Coronary artery (tissue), 2 donors: ENCODE measurements at places on chromosomes 1 and 21.

GRCh38 chr1:51019811-51020210 is 49.8 kb downstream of the CDKN2C start:
- DNase-seq: no peak

DNA sequence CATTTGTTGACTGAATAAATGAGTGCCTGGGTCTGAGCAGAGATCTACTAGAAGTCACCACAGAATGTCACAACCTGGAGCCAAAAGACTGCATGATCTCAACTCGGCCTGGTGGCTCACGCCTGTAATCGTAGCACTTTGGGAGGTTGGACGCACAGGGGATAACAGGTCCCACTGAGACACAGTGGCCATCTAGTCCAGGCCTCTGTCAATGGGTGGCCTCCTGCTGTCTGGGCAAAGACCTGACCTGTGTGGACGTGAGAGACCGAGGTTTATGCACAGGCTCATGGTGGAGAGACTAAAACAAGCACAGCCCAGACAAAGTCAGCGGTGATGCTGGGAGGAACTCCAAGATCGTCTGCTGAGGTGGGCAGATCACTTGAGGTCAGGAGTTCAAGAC is 103.0 kb upstream of the BACE2 start:
- DNase-seq: no peak

GRCh38 chr1:232101231-232101630 is 474.6 kb downstream of the DISC1 start:
- no peak for DNase-seq

- DNase-seq: no peak
These were observed 168.7 kb downstream of the CAMTA1 start for GRCh38 chr1:6953907-6954364.

DNA sequence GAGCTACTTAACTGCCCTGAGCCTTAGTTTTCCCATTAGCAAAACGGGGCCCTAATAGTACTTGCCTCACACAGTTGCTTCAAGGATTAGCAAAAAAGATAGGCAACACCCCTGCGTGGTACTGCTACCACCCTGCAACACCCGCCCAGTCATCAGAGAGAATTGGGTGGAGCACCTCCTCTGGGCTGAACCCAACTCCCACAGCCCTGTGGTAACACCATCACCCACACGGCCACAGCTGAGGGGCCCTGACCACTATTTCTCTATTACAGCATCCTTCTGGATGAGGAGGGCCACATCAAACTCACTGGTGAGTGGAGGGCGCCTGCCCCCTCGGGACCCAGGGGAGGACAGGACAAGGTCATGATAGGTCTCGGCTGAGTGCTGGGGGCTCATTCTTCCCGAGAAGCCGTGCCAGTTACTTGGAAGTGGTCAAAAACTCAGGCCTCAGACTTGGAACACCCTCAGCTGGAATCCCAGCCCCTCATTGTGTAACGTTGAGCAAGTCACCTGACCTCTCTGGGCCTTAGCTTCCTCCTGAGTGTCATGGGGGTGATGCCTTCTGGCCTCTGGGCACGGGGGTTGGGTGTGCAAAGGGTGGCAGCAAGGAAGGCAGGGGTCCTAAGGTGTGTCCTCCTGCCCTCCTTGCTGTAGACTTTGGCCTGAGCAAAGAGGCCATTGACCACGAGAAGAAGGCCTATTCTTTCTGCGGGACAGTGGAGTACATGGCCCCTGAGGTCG is 24.6 kb downstream of the RPS6KA1 start:
- DNase-seq: no peak

DNA sequence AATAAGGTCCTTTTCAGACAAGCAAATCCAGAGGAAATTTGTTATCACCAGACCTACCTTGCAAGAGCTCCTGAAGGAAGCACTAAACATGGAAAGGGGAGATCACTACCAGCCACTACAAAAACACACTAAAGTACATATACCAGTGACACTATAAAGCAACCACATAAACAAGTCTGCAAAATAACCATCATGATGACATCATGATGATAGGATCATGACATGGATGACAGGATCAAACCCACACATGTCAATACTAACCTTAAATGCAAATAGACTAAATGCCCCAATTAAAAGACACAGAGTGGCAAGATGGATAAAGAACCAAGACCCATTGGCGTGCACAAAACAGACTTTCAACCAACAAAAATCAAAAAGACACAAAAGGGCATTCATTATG is 688.8 kb upstream of the NR5A2 start:
- DNase-seq: no peak

- DNase-seq: no peak
These were observed 652.9 kb upstream of the USP24 start for GRCh38 chr1:55868026-55868425.

DNA sequence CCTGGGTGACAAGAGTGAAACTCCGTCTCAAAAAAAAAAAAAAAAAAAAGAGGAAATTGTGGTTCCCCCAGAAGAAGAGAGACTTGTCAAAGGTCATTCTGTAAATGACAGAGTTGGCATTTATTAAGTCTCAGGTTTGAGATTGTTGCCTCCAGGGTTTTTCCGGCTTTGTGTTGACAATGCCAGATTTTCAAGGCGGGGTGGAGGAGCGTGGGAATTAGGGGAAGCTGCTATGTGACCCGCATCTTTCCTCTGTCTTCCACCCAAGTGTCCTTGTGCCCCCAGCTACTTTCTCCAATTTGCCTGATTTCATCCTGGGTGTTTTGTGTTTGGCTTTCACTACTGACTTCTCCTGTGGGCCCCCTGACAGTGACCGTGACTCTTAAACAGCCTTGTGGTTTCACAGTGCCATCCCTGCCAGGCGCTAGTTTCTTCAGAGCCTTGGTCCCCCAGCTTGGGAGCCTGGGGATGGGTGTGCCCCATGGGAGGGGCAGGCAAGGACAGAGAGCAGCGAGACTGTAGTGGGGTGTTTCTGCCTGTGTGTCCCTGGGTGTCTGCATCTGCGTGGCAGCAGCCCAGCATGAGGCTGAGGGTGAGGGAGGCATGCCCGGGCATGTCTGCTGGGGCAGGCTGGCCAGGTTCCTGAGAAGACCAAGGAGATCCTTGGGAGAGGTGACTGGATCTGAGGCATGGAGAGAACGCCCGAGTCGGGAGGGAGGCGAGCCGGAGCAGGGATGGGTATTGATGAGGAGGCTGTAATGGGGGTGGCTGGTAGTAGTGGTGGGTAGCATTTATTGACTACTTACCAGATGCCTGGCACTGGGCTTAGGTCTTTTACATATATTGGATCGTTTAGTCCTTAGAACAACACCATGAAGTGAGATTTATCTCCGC is 46.3 kb downstream of the IER5 start:
- DNase-seq: no peak

DNA sequence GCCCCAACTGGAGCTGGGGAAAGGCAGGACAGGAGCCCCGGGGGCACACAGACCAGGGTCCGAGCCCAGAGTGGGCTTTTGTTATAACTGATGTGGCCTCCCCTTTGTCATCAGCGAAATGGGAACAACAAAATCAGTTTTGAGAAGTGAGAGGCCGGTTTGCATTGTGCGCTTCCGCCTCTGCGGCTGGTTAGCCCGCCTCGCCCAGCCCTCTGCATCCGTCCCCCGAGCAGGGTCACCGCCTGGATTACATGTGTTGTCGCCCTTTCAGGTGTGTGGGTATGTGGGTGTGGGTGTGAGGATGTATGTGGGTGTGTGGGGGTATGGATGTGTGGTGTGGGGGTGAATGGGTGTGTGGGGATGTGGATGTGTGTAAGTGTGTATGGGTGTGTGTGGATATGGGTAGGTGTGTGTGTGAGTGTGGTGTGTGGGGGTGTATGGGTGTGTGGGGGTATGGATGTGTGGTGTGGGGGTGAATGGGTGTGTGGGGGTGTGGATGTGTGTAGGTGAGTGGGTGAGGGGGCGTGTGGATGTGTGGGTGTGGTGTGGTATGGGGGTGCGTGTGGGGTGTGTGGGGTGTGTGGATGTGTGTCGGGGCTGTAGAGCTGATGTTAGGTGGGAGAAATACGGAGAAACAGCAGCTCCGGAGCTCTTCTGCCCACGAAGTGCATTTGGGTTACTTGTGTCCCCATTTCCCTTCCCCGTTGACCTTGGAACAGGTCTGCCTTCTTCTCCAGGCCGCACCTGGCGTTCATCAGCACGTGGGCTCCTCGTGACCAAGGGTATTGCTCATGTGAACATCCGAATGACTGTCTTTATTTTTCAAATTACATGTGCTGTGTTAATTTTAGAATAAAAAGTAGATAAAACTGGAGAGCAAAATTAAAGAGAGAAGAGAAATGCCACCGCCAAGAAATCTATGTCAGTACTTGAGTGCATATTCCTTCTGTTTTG is 67.6 kb downstream of the FHAD1 start:
- no peak for DNase-seq

GRCh38 chr1:30478799-30479563 is 244.4 kb downstream of the MATN1 start:
- DNase-seq: no peak

DNA sequence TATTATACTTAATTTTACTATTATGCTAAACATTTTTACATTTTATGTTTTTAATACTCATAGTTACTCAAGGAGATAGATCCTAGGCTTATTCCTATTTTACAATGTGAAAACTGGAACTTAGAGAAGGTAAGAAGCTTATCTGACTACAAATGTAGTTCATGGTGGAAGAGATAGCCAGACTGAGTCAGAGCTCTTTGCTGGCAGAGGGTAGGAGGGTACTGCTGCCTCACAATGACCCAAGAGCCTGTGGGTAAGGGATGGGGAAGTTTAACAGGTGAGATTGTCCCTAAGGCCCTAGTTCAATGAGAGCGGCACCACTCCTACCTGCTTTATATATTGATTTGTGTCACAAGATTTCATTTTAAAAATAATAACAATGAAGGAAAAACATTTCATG is 34.1 kb upstream of the NEK7 start:
- no peak for DNase-seq

GRCh38 chr21:27426196-27426595 is 459.3 kb upstream of the ADAMTS5 start:
- no peak for DNase-seq

GRCh38 chr21:17726047-17726829 is 92.9 kb downstream of the C21orf91 start:
- no peak for DNase-seq

DNA sequence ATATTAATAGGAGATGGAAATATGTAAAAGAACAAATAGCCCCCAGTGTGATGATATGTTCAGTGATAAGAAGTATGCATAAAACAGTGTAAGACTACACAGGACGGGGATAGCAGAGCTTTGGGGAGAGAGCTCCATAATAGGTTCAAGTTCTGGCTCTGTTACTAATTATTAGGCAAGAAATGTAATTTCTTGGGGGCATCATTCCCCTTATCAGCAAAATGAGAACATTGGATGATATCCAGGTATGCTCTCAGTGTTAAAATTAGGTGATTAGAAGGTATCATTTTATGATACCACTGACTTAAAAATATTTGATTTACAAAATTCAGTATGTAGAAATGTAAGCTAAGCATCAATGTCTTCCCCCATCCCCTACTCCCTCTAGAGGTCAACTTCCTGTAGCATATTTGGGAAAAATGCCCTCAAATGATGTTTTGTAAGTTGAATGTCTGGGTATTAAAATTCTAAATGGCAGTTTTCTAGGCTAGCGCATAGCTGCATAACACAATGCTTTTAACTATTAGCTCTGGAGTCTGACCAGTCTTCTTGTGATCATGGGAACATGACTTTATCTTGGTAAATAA is 585.7 kb upstream of the CAMK1G start:
- no peak for DNase-seq

GRCh38 chr1:153483776-153484175 is 23.3 kb upstream of the S100A7 start:
- DNase-seq: no peak

DNA sequence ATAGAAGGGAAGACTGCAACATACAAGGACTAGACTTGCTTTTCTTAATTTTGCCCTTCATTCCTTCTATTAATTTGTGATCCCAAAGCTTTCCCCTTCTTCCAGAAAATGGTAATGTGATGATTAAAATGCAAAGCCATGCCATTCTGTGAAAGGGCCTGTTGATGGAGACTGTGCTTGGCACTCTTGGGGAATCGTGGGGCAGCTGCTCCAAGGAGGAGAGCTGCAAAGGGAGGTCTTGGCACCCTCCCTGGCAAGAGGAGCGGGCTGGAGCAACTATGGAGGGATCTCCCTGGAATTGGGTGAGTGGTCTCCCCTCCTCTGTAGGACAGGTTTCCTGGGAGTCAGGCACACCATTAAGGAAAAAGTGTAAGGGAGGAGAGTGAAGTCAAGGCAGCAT is 16.6 kb downstream of the CACNA1S start:
- no peak for DNase-seq

GRCh38 chr1:50980505-50980904 is 10.5 kb downstream of the CDKN2C start:
- no peak for DNase-seq

GRCh38 chr1:117527566-117528102 is 78.2 kb upstream of the TENT5C start:
- DNase-seq: no peak

- DNase-seq: no peak
These were observed 109.1 kb upstream of the OLIG2 start for GRCh38 chr21:32916522-32917099.
